ENCODE measurements at places on chromosomes 16 and 17. TPM values are rescaled to one million over a fixed set of nuclear protein-coding genes. Genes with fewer than 3 reads are reported as not detected.

The ST6GALNAC1 gene
- 0.28 TPM for total RNA-seq

The ABCC11 gene
- 0.06 TPM for total RNA-seq

The CDT1 gene
- total RNA-seq = 34.7 TPM

The AOC3 gene
- total RNA-seq = 1.3 TPM

The KRTAP4-9 gene
- total RNA-seq = not detected

The SLC5A11 gene
- total RNA-seq = 0.40 TPM

The NOD2 gene
- total RNA-seq = 0.02 TPM

The CHRNE gene
- total RNA-seq = 0.11 TPM

The PABPN1L gene
- not detected for total RNA-seq

The NPTX1 gene
- total RNA-seq = 119 TPM

The SLC16A13 gene
- 8.7 TPM for total RNA-seq

The RHOT2 gene
- 64.8 TPM for total RNA-seq

The RNF213 gene
- 58.1 TPM for total RNA-seq

The KRT27 gene
- not detected for total RNA-seq

The C1QL1 gene
- 35.0 TPM for total RNA-seq

The ZFPM1 gene
- total RNA-seq = 6.7 TPM

The EMC8 gene
- total RNA-seq = 75.1 TPM

The MYO19 gene
- total RNA-seq = 52.5 TPM

The PDIA2 gene
- total RNA-seq = 0.15 TPM

The SOX8 gene
- 3.0 TPM for total RNA-seq

The KRTAP3-2 gene
- total RNA-seq = 0.33 TPM

The ALDH3A1 gene
- 780 TPM for total RNA-seq
